ENCODE measurements at places on chromosomes 5 and 9. TPM values are rescaled to one million over a fixed set of nuclear protein-coding genes. Genes with fewer than 3 reads are reported as not detected.

The SOX30 gene
- total RNA-seq: not detected

The LCNL1 gene
- total RNA-seq: 2.5 TPM

The PCDHGA8 gene
- total RNA-seq: 7.3 TPM

The LRRC70 gene
- 3.1 TPM for total RNA-seq

The SLC6A19 gene
- total RNA-seq: not detected

The SPINK13 gene
- not detected for total RNA-seq

The C9orf85 gene
- total RNA-seq: 17.3 TPM

The GNA14 gene
- total RNA-seq: 12.7 TPM

The PCDHB3 gene
- total RNA-seq: 3.0 TPM

The CXCL14 gene
- 1.6 TPM for total RNA-seq

The CEP78 gene
- 15.3 TPM for total RNA-seq

The PRPF4 gene
- 17.3 TPM for total RNA-seq

DNA sequence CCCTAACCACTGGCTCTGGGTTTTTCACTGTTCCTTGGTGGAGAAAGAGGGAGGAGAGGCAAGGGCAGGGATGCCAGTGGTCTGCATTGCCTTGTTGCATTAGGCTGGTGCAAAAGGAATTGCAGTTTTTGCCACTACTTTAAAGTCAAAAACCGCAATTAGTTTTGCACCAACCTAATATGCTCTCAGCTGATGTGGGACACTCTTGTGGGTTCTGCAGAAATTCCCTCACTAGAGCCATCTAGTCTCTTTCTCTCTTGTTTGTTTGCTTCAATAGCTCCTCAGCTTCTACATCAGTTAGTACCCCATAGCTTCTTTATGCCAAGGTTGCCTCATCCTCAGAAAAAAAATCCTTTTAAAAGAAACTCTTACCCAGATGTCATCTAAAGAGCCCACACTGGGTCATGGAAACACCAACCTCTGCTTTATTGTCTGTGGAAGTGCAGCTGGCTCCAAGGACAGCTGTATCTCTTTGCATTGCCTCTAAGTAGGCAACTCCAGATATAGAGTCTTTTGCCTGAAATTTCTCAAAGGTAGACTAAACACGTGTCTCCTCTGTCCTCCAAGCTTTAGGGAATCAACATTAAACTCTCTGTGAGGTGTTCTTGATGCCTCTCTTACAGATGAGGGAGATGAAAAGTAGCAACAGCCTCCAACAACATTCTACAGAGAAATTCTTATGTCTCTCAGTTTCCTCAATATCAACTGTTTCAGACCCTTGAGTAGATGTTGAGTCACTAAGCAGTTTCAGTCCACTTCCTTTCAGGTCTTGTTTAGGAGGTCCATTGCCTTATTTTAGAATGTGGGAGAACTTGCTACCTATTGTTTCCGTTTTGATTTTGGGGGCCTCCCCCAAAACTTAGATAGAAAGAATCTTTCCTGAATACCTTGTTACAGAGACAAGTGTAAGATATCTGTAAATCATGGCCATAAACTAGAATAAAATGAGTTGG is 84.9 kb upstream of the MEF2C start:
- DNase-seq: no peak
- no peaks in the 10 kb centered on the region for H3K4me1 ChIP-seq
- no peaks in the 10 kb centered on the region for H3K36me3 ChIP-seq
- no peak overlapping the region for H3K4me3 ChIP-seq

GRCh38 chr5:168881427-168882149 is 302.4 kb upstream of the PANK3 start:
- H3K27ac ChIP-seq: no peak overlapping the region
- peak; percentile 32 for DNase-seq
- H3K4me1 ChIP-seq: peaks cover 6% of the 10 kb centered on the region
- H3K36me3 ChIP-seq: no peaks in the 10 kb centered on the region

GRCh38 chr5:178288401-178289368 is 56.1 kb upstream of the PHYKPL start:
- DNase-seq: peak; percentile 33
- no peaks in the 10 kb centered on the region for H3K36me3 ChIP-seq
- no peak overlapping the region for H3K27ac ChIP-seq
- no peak overlapping the region for H3K4me3 ChIP-seq
- H3K4me1 ChIP-seq: peaks cover 15% of the 10 kb centered on the region

DNA sequence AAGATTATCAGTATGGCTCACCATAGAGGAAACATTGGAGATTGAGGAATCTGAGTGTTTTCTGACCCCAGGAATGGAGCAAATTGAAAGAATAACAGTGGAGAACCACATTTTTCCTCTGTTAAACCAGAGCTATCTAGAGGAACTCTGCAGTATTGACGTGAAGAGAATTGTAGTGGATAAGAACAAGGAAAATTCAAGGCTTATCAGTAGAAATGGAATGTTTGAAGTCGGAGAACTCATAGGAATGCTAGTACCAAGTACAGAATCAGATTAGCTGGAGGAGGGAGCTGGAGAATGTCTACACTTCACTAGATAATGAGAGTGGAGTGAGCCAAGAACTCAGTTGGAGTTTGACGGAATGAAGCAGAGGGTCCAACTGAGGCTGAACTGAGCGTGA is 50.3 kb downstream of the SNCAIP start:
- H3K4me1 ChIP-seq: no peaks in the 10 kb centered on the region

- DNase-seq: no peak
- H3K36me3 ChIP-seq: no peaks in the 10 kb centered on the region
- H3K27me3 ChIP-seq: no peaks in the 10 kb centered on the region
- no peak overlapping the region for H3K4me3 ChIP-seq
These were observed 1.3 kb upstream of the INIP start for GRCh38 chr9:112719241-112719691.

DNA sequence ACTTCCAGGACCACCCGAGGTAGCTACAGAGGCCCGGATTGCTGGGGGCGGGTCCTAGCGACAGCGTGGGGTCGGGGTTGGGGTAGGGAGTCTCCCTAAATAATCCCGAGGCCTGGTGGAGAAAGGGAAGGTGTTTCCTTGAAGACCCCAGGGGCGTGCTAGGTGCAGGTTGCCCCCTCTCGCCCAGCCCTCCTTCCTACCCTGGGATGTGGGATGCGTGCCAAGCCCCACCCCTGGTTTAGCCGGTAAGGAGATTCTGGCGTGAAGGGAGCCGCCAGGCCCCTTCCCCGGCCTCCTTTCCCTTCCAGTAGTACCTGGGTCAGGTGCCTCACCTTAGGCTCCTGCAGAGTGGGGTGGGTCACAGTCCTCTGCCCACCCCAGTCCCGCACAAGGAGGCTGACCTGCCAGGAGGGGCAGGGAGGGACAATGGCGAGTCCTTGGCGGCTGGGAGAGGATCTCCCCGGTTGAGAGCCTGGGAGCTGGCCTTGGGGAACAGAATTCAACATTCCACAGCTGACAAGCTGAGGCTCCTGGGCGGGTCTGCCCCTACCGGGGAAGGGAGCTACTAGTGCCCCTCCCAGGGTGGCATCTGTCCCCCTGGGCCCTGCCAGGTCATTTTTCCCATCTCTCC is 674 bp downstream of the TSPAN17 start:
- no peak overlapping the region for H3K27ac ChIP-seq
- peaks cover 9% of the 10 kb centered on the region for H3K36me3 ChIP-seq
- no peaks in the 10 kb centered on the region for H3K27me3 ChIP-seq
- DNase-seq: peak; percentile 60
- peaks cover 14% of the 10 kb centered on the region for H3K4me1 ChIP-seq

DNA sequence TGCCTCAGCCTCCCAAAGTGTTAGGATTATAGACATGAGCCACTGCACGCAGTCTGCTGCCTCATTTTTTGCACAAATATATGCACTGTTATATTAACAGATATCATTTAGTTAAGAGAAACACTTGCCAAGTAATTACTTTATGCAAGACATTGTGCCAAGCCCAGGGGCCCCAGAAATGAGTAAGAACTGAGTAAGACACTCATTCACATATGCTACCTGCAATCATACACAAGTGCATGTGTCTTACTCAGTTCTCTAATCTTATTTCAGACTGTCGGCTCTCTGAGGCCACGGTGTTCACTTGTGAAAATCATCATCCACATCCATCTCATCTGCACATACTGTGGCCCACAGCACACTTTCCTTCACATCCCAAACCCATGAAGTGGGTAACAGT is 16.0 kb downstream of the TRAF1 start:
- DNase-seq: no peak
- no peaks in the 10 kb centered on the region for H3K4me1 ChIP-seq
- peaks cover 13% of the 10 kb centered on the region for H3K36me3 ChIP-seq
- no peak overlapping the region for H3K27ac ChIP-seq

DNA sequence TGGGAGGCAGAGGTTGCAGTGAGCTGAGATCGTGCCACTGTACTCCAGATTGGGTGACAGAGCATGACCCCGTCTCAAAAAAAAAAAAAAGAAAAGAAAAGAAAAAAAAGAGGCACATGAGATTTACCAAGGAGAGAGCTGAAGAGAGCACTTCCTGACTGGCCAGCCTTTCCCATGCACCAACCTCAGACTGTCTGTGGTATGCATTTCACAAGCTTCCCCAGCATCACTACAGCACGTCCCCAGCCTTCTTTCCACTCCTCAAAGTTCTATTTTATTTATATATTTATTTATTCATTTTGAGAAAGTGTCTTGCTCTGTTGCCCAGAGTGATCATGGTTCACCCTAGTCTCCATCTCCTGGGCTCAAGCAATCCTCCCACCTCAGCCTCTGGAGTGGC is 13.6 kb upstream of the FUBP3 start:
- no peaks in the 10 kb centered on the region for H3K27me3 ChIP-seq
- no peaks in the 10 kb centered on the region for H3K4me1 ChIP-seq
- no peak overlapping the region for H3K4me3 ChIP-seq
- H3K27ac ChIP-seq: no peak overlapping the region
- no peak for DNase-seq

DNA sequence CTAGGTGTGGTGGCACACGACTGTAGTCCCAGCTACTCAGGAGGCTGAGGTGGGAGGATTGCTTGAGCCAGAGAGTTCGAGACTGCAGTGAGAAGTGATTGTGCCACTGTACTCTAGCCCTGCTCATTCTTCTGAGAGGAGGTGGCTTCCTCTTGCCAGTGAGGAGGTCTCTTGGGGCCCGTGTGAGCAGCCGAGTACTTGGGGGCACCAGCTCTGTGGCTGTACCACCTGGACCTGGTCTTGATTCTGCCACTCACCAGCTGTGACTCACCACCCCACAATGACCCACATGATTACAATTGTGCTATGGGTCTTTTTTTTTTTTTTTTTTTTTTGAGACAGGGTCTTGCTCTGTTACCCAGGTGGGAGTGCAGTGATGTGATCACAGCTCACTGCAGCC is 18.0 kb upstream of the CRB2 start:
- no peak overlapping the region for H3K27ac ChIP-seq
- no peaks in the 10 kb centered on the region for H3K27me3 ChIP-seq
- no peak overlapping the region for H3K4me3 ChIP-seq
- peaks cover 38% of the 10 kb centered on the region for H3K4me1 ChIP-seq
- no peak for DNase-seq
- no peaks in the 10 kb centered on the region for H3K36me3 ChIP-seq

DNA sequence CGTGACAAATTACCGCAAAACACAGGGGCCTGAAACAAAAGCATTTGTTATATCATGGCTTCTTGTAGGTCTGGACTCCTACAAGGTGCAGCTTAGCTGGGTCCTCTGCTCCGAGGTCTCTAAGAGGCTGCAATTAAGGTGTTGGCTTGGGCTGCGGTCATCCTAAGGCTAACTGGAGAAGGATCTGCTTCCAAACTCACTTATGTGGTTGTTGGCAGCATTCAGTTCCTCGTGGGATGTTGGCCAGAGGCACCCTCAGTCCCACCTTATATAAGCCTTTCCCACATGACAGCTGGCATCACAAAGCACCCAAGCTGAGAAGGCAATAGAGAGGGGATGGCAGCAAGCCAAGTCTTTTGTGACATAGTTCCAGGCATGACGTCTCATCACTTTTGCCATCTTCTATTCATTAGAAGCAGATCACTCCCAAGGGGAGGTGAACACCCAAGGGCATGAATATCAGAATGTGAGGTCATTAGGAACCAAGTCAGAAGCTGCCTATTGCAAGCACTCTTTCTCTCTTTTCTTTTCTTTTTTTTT is 47.9 kb upstream of the ZBTB43 start:
- no peak overlapping the region for H3K27ac ChIP-seq
- no peak for DNase-seq
- no peaks in the 10 kb centered on the region for H3K36me3 ChIP-seq
- H3K4me3 ChIP-seq: no peak overlapping the region
- H3K4me1 ChIP-seq: no peaks in the 10 kb centered on the region

DNA sequence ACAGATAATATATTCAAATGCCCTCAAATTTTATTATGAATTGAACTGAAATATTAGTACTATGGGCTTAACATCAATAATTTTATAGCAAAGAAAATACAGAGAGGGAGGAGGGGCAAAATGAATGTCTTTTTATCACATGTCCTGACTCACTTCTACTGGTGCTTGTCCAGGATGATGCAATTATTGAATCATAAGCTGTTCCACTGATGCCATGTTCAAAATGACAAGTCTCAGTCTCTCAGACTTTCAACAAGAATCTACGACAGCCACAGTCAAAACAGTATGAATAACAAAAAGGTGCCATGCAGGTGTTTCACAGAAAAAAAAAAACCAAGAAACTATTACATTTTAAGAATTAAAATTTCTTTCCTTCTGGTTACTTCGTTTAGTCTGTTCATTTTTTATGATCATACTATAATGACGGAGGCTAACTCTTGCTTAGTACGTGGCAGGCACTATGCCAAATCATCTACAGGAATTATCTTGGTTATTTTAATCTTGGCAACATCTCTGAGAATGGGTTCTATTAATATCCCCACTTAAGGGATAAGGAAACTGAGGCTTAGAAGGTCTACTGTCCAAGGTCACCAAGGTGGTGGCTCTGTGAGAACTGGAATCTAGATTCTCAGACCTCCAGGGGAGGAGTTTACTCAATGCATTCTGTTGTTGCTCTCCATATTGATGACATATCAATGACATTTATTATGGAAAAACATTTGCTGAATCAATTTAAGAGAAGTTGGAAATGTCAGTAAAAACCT is 61.5 kb downstream of the NR3C1 start:
- H3K36me3 ChIP-seq: no peaks in the 10 kb centered on the region
- no peak overlapping the region for H3K4me3 ChIP-seq
- H3K27me3 ChIP-seq: no peaks in the 10 kb centered on the region
- no peaks in the 10 kb centered on the region for H3K4me1 ChIP-seq
- peak overlapping the region; percentile 75 for H3K27ac ChIP-seq

GRCh38 chr9:121639619-121640018 is 11.8 kb upstream of the DAB2IP start:
- DNase-seq: no peak
- no peak overlapping the region for H3K4me3 ChIP-seq
- no peaks in the 10 kb centered on the region for H3K27me3 ChIP-seq

- H3K4me1 ChIP-seq: peaks cover 4% of the 10 kb centered on the region
- H3K36me3 ChIP-seq: peaks cover 35% of the 10 kb centered on the region
- no peak overlapping the region for H3K27ac ChIP-seq
- H3K27me3 ChIP-seq: no peaks in the 10 kb centered on the region
These were observed 30.8 kb downstream of the MTAP start for GRCh38 chr9:21833090-21833801.

Data from lung (tissue), 17 donors.